ENCODE measurements at places on chromosomes 2 and 18.

- no peak for DNase-seq
Observed at GRCh38 chr2:28647682-28648081, 103.9 kb upstream of the PPP1CB start.

GRCh38 chr2:162106146-162106551, 32.1 kb upstream of the DPP4 start:
- DNase-seq, result no peak

- DNase-seq, result peak; percentile 56
Observed at GRCh38 chr2:174495365-174496012, 8.7 kb upstream of the GPR155 start.

GRCh38 chr2:239932881-239933735, 92.0 kb downstream of the NDUFA10 start:
- DNase-seq, result no peak

GRCh38 chr2:8416001-8416571, 265.8 kb upstream of the ID2 start:
- no peak for DNase-seq

DNA sequence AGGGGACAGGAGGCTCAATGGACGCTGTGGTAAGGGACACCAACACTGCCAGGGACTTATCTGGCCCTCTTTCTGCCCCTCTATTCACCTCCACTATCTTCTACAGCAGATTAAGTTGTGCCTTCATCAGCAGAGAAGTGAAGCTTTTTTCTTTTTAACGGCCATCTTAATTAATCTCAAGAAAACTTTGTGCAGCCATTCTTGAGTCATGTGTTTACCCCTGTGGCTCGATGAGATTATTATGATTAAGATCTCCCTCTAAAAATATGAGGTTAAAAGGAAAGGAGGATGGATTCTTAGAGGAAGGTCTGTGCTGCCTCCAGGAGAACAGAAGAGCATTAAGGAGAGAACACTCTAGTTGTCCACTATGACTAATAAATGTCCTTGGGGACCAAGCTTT, 32.4 kb upstream of the DSC1 start:
- no peak for DNase-seq

GRCh38 chr2:182006595-182007341, 21.1 kb downstream of the PPP1R1C start:
- DNase-seq, result no peak

DNA sequence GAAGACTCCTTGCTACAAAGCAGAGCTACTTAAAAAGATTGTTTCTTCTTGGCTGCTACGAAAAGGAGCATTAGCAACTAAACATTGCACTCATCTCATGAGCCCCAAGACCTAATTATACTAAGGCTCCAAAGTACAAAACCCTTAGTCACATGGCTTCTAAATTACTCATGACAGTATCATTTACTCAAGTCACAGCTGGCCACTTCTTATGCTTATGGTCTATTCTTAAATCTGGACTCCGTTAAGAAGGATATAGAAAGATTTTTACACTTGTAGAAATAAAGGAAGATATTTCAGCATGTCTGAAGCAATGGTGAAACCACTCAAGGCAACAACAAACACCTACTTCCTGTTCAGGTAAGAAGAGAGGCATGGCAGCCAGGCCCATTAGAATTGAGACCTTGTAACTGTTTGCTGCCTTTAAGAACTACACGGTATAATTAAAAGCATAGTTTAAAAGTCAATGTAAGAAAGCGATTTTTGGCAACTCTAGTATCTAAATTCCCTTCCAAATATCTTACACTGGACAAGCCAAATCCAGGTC, 12.7 kb downstream of the ANKRD44 start:
- DNase-seq, result no peak

DNA sequence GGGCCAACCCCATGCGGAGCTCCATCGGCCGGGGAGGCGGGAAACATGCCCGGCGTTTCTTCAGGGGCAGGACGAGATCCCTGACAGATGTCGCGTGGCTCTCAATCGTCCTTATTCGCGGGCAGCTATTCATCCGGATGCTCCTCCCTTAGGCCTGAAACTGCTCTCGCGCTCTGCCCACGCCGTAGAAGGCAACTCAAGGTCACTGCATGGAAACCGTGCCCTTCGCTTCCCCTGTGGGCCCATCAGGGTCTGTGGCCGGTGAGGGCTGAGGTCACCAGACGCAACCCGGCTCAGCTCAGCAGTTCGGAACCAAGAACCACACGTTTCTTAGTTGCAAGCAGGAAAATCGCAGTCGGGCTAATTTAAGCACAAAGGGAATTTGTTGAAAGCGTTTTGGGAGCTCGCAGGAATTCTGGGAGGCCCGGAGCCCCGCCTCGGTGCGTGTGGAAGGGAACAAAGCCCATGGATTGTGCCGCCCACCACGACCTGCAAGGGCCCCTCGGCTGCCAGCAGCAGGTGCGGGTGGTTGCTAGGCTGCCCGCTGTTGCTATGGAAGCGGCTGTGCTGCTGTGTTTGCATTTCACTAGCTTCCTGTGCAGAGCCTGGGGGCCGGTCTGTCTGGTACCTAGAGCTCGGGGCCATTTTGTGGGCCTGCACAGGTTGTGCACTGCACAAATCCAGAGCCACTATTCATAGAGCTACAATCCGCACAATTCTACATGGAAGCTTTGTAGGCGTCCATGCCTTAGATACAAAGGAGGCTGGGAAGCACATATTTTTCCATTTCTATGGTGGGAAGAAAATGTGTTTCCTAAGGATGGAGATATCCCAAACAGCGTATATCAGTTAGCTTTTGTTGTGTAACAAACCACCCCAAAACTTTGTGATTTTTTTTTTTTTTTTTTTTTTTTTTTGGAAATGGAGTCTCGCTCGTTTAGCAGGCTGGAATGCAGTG, 6.0 kb upstream of the ALLC start:
- peak; percentile 88 for DNase-seq

GRCh38 chr2:120919771-120920453, 184.2 kb downstream of the GLI2 start:
- no peak for DNase-seq

DNA sequence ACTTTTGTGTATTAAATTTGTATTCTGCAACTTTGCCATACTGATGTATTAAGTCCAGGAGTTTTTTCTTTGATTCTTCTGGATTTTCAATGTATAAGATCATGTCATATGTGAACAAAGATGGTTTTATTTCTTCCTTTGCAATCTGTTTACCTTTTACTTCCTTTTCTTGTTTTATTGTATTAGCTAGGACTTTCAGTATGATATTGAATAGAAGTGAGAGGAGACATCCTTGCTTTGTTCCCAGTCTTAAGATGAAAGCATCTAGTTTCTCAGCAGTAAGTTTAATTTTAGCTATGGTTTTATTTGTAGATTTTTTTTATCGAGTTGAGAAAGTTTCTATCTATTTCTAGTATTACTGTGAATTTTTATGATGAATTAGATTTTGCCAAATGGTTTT, 25.5 kb downstream of the VRK2 start:
- DNase-seq, result no peak

GRCh38 chr2:203959672-203960071, 23.1 kb downstream of the ICOS start:
- DNase-seq, result no peak

DNA sequence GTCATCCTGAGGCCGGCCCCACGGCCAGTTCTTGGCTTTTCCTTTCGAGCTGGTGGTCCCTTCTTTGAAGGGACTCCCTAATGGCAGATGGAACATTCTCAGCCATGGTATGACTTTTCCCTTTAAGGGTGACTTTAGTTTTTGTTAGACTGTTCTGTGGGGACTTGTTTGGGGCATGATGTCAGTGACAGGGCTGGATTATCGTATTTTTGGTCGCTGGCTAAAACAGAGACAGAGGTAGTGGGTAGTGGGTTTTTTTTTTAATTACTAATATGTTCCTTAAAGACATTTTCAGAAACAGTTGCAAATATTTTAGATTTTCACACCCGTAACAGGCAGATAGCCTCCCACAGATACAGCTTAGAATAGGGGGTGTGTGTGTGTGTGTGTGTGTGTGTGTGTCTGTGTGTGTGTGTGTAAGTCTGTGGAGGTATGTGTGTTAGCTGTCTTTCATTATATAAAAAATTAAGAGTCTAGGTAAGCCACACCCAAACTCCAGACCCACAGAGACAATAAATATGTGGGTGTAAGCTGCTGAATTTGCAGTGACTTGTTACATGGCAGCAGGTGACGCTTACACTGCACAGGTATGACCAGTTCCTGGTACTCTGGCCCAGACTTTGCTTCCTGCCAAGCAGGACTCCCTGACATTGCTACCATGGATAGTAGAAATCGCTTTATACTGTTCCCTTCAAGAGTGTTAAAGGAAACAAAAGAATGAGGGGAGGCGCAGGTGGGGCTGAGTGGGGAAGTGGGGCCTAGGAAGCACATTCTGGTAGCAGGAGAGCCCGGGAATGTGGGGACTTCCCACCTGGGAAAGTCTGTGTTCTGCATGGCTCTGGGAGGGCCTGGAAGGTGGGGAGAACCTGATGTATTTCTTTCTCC, 20.9 kb downstream of the NCK2 start:
- no peak for DNase-seq

GRCh38 chr2:8643250-8643995, 38.4 kb upstream of the ID2 start:
- no peak for DNase-seq

- DNase-seq, result no peak
Observed at GRCh38 chr2:240792629-240793312, 27.2 kb downstream of the KIF1A start.

DNA sequence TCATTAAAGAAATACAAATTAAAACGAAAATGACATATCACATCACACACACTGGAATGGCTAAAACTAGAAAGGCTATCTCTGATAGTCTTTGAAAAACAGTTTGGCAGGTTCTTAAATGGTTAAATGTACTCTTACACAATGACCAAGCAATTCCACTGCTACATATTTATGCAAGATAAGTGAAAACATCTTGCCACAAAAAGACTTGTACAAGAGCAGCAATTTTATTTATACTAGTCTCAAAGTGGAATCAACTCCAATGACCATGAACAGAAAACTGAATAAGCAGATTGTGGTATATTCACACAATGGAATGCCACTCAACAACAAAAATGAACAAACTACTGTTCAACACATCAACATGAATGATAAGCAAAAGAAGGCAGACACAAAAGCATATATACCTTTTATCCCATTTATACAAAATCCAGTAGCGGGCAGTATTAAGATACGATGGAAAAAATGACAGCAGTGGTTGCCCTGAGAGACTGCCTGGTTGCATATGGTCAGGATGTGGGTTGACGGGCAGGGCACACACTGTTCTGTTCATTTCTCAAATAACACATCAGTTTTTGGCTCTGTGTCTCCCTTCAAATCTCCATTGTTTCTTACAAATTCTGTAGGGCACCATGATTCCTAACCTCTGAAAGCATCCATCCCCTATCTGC, 25.4 kb downstream of the SP100 start:
- DNase-seq, result no peak

DNA sequence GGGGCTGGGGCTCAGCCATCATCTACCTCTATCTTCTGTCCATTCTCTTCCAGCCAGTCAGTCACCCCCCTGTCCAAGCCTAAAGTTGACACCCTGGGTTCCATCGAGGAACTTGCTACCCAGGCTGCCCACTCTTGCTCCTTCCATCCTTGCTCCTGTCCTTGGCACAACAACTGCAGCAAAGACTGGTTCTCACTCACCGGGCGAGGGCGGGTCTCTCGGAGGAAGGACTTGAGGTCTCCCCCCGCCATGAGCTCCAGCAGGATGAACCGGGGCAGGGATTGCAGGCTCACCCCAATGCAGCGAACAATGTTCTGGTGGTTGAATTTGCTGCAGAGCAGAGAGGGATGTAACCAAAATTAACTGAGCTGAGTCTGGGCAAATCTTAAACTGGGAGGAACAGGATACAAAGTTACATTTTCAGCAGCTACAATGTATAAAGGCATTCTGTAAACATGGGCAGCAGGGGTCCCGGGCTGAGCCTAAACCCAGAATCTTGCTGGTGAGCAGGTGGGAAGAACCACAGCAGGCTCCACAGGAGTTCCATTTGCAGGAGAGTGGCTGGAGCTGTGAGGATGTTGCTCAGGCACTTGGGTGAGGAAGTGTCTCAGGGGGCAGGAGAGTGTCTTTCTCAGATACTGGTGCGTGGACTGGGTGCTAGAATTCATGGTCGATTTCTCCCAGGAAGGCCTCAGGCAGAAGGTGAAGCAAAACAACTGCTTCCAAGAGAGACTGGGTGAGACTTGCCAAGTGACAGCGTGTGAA, 105.5 kb downstream of the CLIP4 start:
- no peak for DNase-seq

DNA sequence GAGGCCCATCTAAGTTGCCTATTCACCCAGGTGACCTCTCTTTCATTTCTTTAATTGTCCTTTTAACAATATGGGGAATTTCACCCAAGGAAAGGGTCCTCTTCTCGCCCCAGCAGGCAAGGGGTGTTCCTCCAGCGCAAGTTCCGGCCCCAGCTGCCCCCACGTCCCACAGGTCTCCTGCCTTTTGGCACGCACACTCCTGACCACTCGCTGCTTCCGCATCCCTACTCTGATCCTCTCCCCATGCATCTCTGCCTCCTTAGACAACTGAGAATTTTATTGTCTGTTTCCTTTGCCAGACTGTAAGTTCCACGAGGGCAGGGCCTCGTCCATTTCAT, 684 bp upstream of the ARPC2 start:
- DNase-seq, result peak; percentile 5

- peak; percentile 77 for DNase-seq
Observed at GRCh38 chr2:100246163-100247145, 75.8 kb downstream of the LONRF2 start.

- peak; percentile 46 for DNase-seq
Observed at GRCh38 chr2:26640331-26640745, 828 bp downstream of the CIB4 start.

DNA sequence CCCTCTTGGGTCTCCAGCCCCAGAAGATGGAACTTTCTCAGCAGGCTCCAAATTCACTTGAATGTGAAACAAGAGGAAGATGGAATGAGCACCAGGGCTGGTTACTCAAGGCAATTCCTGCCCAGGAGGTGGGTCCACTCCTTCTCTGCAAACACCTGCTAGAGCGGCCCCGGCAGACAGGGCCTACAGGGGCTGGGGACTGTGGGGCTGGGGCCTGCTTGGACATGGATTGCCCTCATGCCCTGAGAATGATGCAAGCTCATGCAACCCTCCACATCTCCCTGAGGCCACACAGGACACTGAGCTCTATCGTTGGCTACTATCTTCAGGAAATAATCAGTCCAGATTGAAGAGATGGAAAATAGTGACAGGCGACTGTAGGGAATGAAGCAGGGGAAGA, 39.1 kb downstream of the TFCP2L1 start:
- no peak for DNase-seq

DNA sequence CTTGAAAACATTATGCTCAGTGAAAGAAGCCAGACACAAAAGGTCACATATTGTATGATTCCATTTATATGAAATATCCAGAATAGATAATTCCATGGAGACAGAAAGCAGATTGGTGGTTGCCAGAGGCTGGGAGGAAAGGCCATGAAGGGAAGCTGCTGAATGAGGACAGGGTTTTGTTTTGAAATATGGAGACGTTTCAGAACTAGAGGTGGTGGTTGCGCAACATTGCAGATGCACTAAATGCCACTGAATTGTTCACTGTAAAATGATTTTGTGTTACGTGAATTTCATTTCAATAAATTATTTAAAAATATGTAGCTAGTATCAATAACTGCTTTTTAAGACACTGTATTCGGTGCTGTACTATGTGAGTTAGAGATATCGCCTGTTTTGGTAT, 101.7 kb upstream of the ZNF236 start:
- no peak for DNase-seq
